ENCODE measurements at places on chromosomes 2 and 18.

- DNase-seq = no peak
Observed at GRCh38 chr18:76459312-76459686, 35.7 kb downstream of the ZNF516 start.

GRCh38 chr18:68843473-68844089, 45.7 kb downstream of the CCDC102B start:
- no peak for DNase-seq

DNA sequence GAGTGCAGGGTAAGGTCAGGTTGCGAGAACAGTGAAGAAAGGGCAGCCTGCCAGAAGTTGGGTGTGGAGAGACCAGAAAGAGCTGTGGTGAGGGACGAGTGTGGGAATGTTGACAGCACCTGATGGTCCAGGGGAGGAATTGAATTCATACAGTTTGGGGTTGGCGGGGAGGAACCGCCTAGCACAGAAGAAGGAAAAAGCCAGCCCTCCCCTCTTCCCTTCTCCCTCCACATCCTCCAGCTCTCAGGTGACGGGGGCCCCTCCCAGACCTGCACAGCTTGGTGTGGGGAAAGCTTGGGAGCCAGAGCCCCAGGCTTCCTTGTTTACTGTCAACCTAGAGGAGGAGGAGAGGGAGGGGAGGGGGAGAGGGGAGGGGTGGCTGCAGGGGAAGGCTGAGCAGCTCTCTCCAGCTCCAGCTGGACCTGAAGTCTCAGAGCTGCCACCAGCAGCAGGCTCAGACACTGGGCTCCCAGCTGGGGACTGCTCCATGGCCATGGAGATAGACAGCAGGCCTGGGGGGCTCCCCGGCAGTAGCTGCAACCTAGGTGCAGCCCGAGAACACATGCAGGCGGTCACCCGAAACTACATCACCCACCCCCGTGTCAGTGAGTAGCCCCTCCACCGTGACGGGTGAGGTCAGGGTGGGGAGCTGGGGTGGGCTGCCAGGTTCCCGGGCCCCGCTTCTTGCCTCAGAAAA, at the start of gene ATP6V1B1:
Gene ATP6V1B1 (plus strand): TSS at position 433 of the 697 bp plus-strand sequence. CDS start 55 bp downstream, at position 488.
- DNase-seq = no peak

- no peak for DNase-seq
Observed at GRCh38 chr2:37720533-37721200, 49.2 kb upstream of the CDC42EP3 start.

DNA sequence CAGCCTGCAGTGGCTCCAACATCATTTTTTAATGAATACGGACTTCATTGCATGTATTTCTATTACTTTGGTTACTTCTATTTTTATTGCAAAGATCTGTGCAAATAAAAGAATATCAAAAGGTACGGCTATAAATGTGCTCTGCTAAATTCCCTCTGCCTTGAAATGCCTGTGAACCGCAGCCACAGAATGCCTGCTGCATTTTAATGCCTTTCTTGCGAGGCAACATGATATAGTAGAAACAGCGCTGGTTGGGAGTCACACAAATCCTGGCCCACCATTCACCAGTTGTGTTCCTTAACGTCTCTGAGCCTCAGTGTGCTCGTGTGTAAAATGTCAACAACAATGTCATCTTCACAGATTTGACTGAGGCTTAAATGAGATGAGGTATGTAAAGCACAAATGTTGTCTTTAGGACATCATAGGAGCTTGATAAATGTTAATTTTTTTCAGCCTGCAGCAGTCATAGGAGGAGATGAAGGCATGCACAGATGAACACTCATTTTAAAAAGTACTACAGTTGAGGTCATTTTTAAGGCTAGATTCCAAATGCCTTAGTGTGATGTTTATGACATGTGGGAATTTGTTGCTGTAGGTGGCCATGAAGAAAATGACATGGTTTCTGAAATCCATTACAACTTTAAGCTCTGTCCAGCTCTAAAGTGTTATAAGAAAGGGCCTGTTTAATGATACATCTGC, 187.6 kb upstream of the NRP2 start:
- no peak for DNase-seq

GRCh38 chr2:15756882-15757819, 165.5 kb downstream of the DDX1 start:
- no peak for DNase-seq

DNA sequence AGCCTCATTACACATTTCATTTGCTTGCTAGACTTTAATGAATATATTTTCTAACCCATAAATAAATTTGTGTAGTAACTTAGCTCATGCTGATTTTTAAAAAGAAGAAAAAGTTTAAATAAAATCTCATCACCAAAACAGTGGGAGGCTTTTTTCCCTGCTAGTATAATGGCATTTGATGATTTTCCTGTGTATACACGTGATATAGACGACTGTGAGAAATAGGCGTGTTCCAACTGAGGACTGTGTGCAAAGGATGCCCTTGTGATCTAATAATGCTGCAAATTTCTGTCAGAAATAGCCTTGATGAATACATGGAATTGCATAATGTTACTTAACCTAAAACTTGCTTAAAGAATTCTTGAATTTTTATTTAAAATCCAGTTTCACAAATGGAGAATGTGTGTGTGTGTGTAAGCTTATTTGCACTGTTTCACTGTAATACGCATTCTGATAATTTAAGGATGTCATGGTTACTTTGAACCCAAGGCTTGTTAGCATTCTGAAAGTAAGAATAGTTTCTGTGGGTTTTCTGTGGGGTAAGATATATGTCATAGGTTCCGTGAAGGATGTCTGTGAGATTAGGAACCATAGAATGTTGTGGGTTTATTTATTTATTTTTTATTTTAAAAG, 178.0 kb downstream of the DLGAP1 start:
- no peak for DNase-seq

GRCh38 chr2:58660046-58660445, 418.9 kb upstream of the FANCL start:
- DNase-seq = no peak

DNA sequence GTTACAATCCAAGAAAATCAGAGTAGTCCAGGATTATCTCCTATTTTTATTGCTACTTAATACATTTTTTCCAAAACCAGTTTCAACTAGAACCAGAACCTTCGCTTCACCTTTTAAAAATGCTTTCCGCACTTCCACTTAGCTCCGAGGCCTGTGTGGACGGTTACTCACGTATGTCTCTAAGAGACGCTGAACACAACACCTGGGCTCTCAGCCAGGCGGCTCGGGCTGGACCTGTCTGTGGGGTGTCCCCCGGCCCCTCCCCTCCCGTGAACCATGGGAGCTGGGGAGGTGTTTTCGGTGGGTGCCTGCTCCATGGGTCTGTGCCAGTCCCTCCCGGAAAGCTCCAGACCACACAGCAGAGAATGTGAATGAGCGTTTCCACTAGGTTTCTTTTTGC, 223.8 kb downstream of the GLI2 start:
- DNase-seq = no peak

- DNase-seq = no peak
Observed at GRCh38 chr2:70679259-70679658, 88.7 kb downstream of the ADD2 start.

DNA sequence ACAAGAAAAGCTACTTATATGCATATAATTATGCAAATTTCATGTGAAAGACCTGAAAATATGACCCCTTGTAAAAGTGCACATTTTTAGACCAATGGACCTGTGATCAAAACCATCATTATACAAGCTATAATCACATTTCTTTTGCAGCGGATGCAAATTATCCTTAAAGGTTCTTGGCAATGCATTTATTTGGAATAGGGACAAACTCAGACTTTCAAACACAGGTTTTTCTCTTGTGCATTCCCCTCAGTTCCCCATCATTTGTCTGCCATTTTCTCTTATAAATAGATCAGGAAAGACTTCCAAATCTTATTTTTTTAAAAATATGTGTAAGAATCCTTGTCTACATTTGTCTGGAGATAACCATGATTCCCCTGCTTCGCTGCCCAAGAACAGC, 954.2 kb upstream of the NRXN1 start:
- DNase-seq = no peak

GRCh38 chr2:179017773-179018357, 32.1 kb downstream of the CCDC141 start:
- DNase-seq = no peak

DNA sequence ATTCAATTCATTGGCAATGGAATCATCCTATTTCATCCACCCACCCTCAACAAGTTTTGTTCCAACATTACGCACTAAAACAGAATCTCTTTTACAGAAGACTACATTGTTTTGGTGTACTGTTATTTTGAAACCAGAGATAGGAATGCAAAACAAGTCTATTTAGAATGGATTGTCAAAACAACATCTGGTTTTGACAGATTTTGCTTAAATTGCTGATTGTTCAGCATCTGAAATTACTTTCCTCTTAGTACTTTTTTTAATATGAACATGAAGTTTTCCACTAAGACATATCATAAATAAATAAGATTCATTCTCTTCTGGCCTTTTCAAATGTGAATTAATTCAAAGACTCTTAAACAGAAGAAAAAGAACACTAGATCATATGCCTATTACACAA, 323.9 kb upstream of the TFPI start:
- no peak for DNase-seq

- no peak for DNase-seq
Observed at GRCh38 chr2:208379192-208379591, 27.4 kb upstream of the PTH2R start.

DNA sequence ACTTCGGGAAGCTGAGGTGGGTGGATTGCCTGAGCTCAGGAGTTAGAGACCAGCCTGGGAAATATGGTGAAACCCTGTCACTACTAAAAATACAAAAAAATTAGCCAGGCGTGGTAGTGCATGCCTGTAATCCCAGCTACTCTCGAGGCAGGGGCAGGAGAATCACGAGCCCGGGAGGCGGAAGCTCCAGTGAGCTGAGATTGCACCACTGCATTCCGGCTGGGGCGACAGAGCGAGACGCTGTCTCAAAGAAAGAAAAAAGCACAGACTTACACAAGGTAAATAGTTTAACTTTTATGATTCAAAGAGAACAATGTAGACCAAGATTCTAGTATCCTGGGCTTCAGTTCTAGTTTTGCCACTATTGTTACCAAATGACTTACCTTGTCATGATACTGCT, 37.4 kb downstream of the NCKAP1 start:
- DNase-seq = no peak

All from activated naive CD4-positive, alpha-beta T cell (primary cell).